ENCODE measurements at places on chromosomes 3 and 15.

GRCh38 chr15:70098461-70099166 is 897 bp upstream of the TLE3 start:
- peak; percentile 62 for DNase-seq

DNA sequence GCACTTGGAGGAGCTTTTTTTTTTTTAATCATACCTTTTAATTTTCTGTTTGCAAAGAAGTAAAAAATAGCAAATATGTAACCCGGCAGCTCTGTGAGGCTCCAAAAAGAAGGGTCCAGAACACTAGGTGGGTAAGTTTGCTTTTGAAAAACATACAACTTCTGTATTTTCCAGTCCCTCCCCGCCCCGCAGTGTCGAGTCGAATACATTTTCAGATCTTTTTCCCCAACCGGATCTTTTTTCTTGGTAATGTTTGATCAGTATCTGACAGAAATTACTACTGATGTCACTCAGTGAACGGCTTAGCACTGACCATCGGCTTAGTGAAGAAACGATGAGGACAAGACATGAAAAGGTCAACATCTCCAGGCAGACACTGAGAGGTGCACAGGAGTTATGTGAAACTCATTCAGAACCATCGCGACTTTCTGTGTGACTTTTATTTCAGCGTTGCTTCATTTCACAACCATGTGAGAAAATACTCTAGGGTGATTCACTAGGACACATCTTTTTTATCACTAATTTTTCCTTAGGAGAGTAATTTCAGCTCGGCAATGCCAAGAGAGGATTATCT is 11.0 kb downstream of the ISL2 start:
- DNase-seq = no peak

- no peak for DNase-seq
These were observed 241.1 kb downstream of the ZNF621 start for GRCh38 chr3:40765884-40766283.

GRCh38 chr3:119418641-119419040 is 44.8 kb downstream of the TMEM39A start:
- no peak for DNase-seq

DNA sequence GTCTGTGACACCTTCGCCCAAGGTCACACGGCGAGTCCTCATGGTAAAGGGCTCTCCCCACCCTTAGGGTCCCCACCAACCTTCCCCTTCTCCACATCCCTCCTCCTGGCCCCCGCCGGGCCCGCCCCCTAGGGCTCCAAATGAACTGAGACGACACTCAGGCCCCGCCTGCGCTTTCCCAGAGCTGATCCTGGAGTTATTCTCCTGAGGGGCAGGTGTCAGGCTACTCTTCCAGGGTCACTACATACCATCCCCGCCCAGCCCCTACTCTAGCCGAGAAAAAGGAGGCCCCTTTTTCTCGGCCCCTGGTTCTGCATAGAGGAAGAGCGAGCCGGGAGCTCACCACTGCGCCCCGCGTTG is 292 bp downstream of the USP4 start:
- no peak for DNase-seq

- peak; percentile 20 for DNase-seq
These were observed 662 bp downstream of the TMEM108 start for GRCh38 chr3:133038731-133039375.

- DNase-seq = no peak
These were observed 60.0 kb downstream of the FLNB start for GRCh38 chr3:58068122-58068809.

DNA sequence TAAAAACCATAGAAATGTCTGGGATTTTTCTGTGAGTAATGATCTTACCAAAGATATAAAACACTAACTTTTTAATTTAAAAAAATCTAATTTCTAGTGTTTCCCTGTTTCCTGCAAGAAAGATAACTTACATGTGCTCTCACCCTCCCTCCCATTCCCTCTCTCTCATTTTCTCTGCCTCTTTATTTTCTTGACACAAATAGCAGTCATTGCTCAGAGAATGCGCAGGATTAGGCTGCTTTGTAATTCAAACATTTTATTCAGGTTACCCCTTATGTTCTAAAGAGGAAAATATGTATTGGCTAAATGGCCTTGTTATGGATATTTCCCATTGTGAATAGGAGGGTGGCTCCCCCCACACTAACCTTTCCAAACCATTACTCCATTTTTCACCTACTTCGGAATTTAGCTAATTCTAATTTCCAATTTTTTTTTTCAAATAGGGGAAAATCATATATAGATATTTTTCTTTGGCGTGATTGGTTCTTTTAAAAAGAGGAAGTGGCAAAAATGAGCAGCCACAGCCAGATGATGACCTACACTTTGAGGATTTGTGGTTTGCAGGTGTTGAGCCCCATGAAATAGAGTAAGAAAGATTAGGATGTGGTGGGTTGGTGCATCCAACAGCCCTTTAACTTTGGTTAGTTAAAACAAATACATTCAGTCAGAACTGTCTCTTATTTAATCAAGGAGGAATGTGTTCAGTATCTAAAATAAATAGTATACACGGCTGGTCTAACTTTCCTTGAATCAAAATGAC is 554.4 kb downstream of the IGSF11 start:
- DNase-seq = no peak

- DNase-seq = no peak
These were observed 164.8 kb downstream of the SYNPR start for GRCh38 chr3:63442918-63443317.

- DNase-seq = no peak
These were observed 24.4 kb downstream of the SELENOT start for GRCh38 chr3:150627557-150627956.
